ENCODE measurements at places on chromosomes 7 and 10.

DNA sequence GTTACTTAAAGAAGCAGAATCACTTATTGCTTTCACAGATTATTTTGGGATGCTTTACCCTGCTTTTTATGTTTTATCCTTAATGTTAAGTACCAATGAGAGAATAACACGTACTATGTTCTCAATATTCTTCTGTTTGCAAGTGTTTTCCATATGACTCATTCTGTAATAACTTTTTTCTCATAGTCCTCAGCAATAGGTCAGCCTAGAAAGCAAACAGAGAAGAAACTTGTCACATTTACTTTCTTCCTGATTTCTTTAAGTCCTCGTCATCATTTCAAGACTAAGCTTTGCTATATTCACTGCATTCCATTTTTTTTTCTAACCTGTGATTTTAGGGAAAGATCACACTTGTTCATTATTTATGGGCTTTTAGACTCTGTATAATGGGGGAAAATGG lies 6.8 kb upstream of the AGR2 start:
- DNase-seq, result no peak

DNA sequence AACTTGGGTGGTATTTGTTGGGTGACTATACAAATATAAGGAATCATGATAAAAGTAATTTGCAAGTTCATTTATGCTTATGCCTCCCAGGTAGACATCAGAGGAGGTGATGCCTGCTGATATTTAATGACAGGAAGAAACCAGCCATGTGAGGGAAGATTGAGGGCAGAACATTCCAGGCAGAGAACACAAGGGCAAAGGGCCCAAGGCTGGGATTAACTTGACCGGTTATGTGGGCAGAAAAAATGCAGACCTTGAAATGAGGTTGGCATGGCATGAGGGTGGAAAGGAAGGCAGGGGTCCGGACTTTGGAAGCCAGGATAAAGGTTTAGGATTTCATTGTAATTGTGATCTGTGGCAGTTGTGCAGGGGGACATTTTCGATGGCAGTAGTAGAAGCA lies 68.0 kb upstream of the MTPN start:
- no peak for DNase-seq

DNA sequence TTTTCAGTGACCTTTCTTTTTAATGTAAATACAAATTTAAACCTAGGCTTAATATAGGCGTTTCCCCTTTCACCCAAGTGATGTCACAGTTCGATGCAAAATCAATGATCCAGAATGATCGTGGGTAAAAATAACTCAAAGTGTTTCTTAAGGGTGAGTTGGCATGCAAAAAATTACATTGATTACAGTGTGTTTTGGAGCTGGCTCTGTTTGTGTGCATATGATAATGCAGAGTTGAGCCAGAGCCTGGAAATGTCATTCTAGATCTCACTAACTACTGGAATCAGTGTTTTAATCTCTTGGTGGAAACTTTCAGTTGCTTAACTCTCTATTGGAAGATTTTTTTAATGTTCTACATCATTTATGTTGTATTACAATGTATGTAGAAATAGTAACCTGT lies 72.5 kb upstream of the MXI1 start:
- DNase-seq, result no peak

DNA sequence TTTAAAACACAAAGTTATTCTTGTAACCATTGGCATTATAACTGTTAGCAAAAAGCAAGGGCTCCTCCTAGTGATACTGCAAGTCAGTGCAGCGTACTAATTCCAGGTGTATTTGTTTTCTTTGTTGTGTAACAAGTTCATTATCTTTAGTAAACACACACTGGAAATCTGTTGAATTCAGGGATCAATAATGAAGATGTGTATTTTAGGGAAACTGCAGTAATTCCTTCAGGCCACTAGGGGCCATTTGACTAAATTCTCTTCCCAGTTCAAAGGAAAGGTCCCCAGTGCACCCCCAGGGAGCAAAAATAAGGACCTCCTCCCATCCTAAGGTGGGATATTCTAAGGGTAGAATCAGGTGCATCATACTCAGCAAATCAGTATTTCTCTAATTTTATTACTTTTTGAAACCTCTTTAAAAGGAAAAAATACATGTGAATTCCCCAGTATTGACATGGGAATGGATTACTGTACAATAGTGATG lies 158.6 kb upstream of the LYZL1 start:
- peak; percentile 1 for DNase-seq

- no peak for DNase-seq
Measured at GRCh38 chr10:101172741-101173140, 41.6 kb downstream of the TLX1 start.

- DNase-seq, result no peak
Measured at GRCh38 chr7:67306331-67306730, 309.7 kb downstream of the TYW1 start.

DNA sequence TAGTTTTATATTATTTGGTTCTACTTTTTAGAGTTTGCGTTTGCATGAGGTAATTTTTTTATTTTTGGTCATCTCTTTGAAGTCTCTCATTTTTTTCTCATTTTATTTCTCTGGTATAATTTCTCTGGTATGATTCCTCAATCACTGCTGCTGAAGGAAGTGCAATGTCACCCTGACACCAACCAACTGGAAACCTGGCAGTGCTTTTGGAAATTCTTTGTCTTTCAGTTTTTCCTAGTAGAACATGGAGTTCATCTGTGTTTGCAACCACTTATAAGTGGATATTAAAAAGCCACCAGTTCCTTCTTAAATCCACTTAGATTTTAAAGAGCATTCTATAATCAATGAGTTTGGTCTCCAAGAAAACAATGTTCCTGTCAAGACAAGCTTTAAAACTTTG lies 291.8 kb downstream of the PRKG1 start:
- DNase-seq, result no peak

- no peak for DNase-seq
Measured at GRCh38 chr10:13990946-13991345, 339.8 kb downstream of the FRMD4A start.

- DNase-seq, result no peak
Measured at GRCh38 chr10:132632091-132632561, 94.5 kb downstream of the INPP5A start.

- DNase-seq, result no peak
Measured at GRCh38 chr7:28615091-28615490, 202.8 kb downstream of the CREB5 start.

- DNase-seq, result no peak
Measured at GRCh38 chr10:114694062-114694461, 36.0 kb upstream of the ABLIM1 start.

- no peak for DNase-seq
Measured at GRCh38 chr10:103493362-103493915, at the start of gene NEURL1. Gene NEURL1, plus strand, starts transcription at chr10:103493705. Its CDS starts 683 bp downstream, at chr10:103494388.

GRCh38 chr7:8514781-8515519 lies 81.5 kb downstream of the NXPH1 start:
- DNase-seq, result no peak

GRCh38 chr7:65722361-65722792 lies 150.5 kb upstream of the VKORC1L1 start:
- DNase-seq, result peak; percentile 19

DNA sequence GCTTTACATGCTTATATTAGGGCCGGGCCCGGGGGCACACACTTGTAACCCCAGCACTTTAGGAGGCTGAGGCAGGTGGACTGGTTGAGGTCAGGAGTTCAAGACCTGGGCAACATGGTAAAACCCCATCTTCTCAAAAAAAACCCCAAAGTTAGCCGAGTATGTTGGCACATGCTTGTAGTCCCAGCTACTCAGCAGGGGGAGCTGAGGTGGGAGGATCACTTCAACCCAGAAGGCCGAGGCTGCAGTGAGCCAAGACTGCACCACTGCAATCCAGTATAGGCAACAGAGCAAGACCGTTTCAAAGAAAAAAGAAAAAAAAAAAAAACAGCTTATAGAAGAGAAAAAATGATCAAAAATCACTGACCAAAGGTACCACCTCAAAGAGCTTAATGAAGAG lies 63.1 kb downstream of the AMZ1 start:
- no peak for DNase-seq

DNA sequence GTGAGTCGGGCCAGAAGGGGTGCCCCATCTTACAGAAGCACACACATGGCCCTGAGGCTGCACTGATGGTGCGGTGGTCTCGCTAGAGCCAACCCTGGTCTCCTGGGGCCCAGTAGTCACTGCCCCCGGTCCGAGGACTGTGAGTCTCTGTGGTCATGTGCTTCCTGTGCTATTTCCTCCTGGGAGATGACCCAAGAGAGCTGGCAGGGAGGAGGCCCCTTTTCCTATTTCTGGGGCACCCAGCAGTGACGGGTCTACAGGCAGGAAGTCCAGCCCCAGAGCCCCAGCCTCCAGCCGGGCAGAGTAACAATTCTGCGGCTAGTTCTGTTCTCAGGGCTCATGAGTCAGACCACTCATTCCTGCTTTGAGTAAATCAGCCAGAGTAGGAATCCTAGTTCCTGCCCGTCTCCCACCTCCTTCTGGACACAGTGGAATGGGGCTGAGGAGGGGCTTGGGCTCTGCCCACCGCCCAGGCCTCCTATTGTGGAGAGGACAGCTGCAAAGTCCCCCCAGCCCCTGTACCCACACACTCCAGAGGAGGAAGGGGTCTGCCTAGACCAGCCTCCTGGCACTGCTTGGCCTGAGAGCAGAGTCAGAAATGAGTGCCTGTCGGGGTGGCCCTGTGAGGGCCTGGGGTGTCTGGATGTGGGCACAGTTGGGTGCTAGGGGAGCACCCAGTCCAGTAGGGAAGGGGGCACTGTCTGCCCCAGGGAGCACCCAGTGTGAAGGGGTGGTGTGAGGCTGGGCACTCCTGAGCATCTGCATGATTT lies 80.5 kb upstream of the PPIF start:
- peak; percentile 76 for DNase-seq

- no peak for DNase-seq
Measured at GRCh38 chr10:121337427-121337826, 260.8 kb downstream of the FGFR2 start.

DNA sequence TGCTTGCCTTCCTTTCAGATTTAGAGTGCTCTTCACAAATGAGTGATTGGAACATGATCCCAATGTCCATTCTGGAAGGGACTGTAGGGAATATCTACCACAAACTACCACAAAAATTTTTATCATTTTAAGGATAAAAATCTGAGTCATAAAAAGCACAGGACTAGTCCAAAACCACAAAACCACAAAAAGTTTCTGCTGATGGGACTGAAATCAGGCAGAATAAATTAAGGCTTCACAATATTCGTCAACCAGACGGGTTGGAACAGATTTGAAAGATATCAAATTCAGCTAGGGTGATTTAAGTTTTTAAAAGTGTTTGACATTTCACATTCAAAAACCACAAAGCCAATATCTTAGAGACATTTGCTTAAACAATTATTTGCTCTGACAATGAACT lies 100.1 kb upstream of the PTN start:
- no peak for DNase-seq

DNA sequence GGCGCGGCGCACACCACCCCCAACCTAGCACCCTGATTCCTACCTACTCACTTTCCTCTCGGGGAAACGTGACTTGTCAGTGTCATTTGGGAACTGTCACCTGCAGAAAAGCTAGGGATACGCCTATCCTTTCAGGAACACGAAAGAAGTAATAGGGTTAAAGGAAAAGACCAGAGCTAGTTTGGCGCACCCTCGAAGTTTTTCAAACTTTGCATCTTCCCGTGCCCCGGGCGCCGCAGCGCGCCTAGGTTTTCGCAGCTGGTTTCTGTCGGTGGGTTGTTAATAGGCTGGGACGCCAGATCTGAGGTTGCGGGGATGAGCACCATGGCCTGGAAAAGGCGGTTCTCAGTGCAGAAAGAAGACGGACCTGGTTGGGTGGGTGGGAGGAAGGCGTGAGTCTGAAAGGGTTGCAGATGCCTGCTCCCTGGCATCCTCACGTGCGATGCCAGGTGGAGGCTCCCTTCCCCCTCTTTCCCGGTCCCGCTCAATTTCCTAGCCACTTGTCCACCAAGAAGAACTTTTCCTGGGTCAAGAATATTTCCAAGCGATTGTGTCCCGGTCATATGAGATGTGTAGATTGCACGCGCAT lies 568 bp upstream of the MEOX2 start:
- no peak for DNase-seq

- DNase-seq, result no peak
Measured at GRCh38 chr7:133048589-133048988, 33.3 kb downstream of the CHCHD3 start.

DNA sequence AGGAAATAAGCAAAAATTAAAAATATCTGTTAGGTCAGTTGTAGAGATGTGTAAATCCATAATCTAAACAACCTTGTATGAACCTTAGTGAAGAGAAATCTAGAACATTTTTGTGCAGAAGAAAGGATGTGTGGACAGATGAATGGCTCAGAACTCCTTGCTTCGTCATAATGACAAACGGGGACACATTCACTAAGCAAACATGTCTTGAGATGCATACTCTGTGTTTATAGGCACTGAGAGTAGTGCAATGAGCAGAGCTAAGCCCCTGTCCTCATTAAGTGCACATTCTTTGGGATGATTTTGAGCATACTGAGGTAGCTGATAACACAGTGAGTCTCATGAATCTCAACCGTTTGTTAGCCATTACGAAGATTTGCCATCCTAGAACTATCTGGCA lies 360.6 kb upstream of the ANKRD30A start:
- DNase-seq, result no peak

DNA sequence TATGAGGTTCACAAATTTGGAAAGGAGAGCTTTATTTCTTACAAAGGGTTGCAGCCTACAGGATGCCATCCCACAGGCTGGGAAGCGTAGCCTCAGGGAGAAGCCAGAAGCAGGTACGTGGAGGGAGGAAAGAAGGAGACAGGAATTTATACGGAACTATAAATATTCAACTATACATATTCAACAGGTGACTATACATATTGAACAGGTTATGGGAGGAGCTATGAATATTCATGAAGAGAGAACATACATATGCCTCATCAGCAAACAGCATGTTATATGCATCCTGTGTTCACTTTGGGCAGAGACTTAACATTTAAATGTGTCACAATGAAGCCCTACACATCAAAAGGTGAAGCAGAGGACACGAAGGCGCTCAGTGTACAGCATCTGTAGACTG lies 40.5 kb upstream of the LMTK2 start:
- no peak for DNase-seq

DNA sequence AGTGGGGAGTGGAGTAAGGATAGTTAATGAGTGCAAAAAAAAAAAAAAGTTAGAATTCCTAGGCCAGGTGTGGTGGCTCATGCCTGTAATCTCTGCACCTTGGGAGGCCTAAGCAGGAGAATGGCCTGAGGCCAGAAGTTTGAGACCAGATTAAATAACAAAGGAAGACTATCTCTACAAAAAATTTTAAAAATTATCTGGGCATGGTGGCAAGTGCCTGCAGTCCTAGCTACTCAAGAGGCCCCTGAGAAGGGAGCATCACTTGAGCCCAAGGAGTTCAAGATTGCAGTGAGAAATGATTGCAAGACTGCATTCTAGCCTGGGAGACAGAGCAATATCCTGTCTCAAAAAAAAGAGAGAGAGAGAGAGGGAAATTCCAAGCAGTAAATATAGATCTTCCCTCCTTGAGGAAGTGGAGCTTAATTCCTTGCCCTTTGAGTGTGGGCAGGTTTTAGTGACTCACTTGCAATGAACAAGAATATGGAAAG lies 19.5 kb upstream of the CSTF2T start:
- no peak for DNase-seq

GRCh38 chr10:130993612-130994011 lies 317.9 kb downstream of the TCERG1L start:
- no peak for DNase-seq

DNA sequence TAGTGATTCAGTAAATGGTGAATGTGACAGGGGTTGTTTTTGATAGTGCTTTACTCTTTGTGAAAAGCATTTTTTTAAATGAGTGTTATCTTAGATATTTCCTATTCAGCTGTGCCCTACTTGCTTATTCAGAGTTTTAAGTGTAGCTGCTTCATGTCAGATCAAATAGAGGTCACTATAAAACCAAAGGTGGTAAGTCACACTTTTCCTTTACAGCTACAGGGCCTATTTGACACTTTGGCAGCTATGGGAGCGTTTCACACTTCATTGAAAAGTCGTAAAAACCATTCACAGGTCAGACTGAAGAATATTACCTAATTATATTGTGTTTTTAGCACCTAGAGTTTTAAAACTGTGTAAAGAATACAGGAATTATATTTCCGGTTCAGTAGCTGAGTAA lies 67.3 kb downstream of the ANKIB1 start:
- no peak for DNase-seq
